ENCODE measurements at places on chromosomes 16 and 17.

DNA sequence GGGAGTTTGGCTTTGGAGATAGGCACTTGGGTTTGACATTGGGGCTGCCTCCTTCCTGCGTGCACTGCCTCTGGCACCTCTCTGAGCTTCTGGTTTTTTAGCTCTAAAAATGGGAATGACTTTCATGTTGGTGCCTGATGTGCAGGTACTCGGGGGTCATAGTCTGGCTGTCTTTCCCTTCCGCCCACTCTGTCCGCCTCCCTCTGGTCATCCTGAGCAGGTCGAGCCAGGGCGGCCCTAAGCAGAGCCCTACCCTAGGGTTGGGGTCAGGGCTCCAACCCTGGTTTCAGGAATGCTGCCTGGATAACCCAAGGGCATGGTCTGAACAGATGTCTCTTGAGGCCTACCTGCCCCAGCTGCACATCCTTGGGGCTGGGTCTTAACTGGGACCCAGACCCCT is 64.8 kb downstream of the CMIP start:
- no peak for DNase-seq

DNA sequence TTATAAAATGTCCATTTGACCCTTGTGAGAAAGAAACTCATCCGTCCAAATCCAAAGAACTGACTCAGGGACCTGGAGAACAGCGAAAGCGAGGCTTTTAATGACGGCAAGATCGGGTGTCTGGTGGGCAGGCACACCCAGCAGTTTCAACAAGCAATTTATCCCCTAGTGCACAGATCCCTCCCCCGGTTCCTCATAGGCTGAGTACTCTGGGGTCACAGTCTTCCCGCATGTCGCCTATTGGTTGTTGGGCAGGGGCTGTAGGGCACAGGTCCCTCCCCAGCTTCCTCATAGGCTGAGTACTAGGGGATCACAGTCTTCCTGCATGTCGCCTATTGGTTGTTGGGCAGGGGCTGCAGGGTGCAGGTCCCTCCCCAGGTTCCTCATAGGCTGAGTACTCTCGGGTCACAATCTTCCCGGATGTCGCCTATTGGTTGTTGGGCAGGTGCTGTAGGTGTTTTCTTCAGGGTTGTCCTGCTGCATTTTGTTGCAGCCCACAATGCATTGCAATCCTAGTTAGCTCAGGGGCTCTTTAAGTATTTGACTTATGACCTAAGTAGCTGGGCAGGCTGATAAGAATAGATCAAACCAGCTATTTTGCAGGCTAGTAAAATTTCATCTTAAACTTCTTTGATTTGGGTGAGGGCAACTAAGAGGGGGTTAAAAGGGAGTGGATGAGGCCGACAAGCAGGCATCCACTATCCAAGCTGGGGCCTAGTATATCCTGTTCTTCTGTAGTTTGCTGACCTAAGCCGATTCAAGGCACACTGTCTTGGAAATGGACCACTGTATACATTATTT is 3.6 kb upstream of the UTS2R start:
- peak; percentile 11 for DNase-seq

GRCh38 chr17:33522623-33523022 is 229.5 kb upstream of the ASIC2 start:
- no peak for DNase-seq

DNA sequence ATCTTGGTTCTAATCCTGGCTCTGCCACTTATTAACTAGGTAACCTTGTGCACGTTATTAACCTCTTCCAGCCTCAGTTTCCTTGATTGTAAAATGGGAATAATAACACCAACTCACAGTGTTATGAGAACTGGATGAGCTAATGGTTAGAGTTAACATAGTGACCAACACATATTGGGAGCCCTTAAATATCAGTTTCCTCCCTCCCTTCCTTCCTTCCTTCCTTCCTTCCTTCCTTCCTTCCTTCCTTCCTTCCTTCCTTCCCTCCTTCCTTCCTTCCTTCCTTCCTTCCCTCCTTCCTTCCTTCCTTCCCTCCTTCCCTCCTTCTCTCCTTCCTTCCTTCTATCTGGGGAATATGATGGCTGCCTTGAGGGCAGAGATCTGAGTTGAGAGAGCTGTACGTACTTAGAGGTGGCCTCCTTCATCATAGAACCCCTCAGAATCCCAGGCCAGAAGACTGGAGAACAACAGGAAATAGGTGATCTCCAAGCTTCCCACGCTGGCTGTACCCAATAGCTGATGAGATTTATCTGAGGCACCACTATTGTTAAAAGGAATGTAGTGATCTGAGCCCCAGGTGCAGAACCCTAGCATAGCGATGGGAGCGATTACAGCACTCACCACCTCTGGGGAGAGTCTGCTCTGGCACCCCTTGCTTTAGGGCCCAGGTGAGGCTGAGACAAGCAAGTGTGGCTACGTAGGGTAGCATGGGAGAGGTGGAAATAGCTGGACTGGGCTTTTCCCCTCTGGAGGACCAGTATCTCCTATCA is 26.2 kb downstream of the CCR7 start:
- DNase-seq: no peak

DNA sequence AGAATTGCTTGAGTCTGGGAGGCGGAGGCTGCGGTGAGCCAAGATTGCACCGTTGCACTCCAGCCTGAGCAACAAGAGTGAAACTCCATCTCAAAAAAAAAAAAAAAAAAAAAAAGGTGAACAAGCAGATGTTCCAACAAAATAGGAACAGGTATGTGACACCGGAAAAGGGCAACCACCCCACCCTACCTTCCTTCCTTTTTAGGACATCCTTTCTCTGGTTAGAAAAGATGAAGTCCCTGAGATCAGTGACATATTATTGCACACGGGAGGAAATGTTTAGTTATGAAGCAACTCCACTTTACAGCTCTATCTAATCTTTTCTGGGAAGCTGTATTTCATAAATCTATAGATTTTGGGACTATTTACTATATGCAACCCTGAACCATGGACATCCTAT is 114.2 kb upstream of the MON1B start:
- no peak for DNase-seq

GRCh38 chr17:74778960-74779359 is 2.8 kb upstream of the NAT9 start:
- peak; percentile 72 for DNase-seq

DNA sequence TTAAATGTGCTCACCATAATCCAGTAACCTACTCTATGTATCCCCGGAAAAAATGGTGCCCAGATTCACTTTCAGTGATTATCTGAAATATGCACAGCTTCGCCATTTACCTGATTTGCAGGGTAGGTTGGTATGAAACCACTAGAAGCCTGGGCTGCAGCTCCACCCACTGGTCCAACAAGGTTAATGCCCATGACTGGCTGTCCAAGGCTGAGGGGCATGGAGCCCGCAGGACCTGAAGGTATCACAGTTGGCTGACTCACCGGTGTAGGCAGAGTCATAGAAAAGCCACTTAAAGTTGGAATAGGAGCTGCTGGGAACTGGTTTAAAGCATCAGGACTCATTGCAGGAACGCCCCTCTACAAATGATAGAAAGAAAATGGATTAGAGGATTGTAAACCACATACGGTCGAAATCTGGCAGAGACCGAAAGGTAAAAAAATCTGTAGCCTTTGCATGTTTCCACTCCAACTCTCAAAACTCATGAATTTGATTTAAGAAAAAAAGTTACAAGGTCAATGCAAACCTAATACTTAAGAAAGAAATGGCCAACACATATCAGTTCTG is 38.6 kb downstream of the SYNRG start:
- DNase-seq: peak; percentile 69

- DNase-seq: no peak
These were observed 16.4 kb upstream of the CLEC19A start for GRCh38 chr16:19269098-19269497.

GRCh38 chr16:11949527-11949926 is 7.7 kb upstream of the NPIPB2 start:
- peak; percentile 47 for DNase-seq

DNA sequence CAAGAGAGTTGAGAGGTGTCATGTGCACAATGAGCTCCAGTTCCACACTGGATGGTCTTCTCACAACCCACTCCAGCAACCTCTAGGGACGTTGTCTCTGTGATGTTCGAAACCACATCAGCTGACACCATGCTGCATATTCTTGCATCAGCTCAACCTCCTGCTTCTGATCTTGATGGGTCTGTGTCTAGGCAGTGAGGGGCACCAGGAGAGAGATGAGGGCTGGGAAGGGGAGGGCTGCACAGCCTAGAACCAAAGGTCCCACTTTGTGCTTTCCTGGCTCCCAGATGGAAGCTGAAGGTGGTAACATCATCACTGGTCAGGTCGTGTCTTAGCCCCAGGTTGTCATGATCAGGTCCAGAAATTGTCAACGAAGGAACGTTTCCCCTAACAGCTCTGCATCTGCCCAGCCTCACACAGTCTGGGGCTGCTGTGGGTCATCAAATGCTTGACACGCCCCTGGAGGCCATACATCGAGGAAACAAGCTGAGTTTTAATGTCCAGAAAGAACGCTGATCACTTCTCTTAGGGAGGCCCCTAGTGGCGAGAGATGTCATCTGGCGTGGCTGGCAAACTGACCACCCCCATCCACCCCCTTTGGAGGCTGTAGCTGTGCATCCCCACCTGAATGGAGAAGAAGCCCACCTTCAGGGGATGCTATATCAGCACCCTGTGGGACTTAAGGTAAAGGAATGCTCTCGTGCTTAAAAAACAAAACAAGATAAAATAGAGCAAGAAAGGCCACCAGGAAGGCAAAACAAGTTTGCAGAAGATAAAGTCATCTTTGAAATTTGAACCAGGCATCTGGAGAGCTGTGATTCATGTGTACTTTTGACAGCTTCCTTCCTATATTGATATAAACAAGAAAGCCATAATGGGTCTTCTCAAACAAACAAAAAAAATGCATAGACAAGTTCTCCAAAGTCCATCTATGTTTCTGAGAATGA is 58.3 kb downstream of the WIPI1 start:
- DNase-seq: peak; percentile 81

DNA sequence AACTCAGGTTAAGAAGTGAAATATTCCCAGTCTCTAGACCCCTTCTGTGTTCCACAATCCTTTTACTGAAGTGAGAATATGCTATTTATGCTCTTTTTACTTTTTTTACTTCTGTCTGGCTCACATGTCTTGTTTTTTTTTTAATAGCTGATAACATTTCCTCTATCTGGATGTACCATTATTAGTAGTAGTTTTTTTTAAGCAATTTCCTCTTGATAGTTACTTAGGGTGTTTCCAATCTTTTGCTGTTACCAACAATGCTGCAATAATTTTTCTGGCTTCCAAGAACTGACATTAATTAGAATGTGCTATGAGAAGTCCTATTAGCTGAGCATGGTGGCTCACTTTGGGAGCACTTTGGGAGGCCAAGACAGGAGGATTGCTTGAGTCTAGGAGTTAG is 32.0 kb downstream of the KSR1 start:
- DNase-seq: no peak

GRCh38 chr17:16037636-16038035 is 38.0 kb downstream of the TTC19 start:
- peak; percentile 27 for DNase-seq

DNA sequence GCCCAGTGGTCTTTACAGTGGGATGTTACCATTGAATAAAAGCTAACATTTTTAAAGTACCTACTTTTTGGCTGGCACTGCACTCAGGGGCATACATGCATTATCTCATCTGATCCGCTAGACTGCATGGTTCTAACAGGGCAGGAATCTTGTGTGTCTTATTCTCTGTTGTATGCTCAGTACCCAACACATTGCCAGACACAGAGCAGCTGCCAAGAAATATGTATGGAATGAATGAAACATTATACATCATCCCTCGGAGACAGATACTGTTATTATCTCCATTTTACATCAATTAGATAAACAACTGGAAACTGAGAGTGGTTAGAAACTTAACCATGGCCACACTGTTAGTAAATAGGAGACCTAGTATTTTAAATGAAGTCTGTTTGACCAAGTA is 74.1 kb upstream of the CDH11 start:
- DNase-seq: peak; percentile 27

DNA sequence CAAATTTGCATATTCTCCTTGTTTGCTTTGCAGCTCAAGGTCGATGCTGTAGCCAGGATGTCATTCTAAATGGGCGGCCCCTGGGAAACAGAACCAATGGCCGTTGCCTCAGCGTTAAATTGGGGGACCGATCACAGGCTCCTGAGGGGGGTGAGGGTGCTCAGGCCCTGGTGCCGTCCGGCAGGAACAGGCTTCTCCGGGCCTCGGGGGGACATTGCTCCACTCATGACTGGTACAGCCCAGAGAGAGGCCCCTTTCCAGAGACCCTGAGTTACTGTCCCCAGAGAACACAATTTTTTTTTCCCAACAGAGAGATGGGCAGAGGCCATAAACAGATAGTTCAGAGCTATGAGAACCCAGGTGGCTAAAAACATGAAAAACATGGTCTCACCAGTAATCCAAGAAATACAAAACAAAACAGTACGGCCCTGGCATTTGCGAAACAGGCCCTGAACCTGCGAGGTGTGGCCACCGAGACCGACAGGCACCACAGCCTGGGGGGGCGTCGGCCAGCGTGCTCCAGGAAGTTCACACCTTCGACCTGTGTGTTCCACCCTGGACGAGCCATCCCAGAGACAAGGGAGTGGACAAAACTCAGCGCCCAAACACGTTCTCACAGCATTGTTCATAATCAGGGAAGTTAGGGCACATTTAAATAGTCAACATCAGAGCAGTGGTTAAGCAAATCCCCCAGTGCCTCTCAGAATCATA is 82.8 kb downstream of the METRNL start:
- no peak for DNase-seq

- DNase-seq: peak; percentile 34
These were observed 52.3 kb downstream of the AMFR start for GRCh38 chr16:56373003-56373402.
